Vagina (tissue), 2 donors: ENCODE measurements at places on chromosomes 13 and 19. TPM values are rescaled to one million over a fixed set of nuclear protein-coding genes. Genes with fewer than 3 reads are reported as not detected.

- no peak overlapping the region for H3K4me3 ChIP-seq
- no peaks in the 10 kb centered on the region for H3K36me3 ChIP-seq
- H3K27ac ChIP-seq = no peak overlapping the region
- H3K4me1 ChIP-seq = no peaks in the 10 kb centered on the region
These were observed 6.3 kb upstream of the ZNF160 start for GRCh38 chr19:53109527-53109926.

DNA sequence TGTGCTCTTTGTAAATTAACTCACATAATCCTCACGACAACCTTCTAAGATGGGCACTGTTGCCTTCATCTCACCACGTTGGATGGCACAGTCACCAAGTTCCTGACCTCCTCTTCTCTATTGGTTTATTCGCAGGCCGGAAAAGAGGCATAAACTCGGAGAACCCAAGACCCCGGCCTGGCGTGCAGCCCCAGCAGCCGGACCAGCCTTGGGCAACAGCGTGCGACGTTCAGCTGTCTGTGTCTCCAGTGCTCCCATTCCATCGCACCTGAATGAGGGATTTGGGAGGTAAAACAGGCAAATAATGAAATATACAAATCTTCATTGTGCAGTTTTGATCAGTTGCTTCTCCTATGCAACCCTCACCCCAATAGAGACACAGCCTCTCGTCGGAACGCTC lies 34.5 kb upstream of the GAS6 start:
- no peaks in the 10 kb centered on the region for H3K27me3 ChIP-seq
- H3K4me1 ChIP-seq = no peaks in the 10 kb centered on the region
- no peak overlapping the region for H3K4me3 ChIP-seq
- no peak overlapping the region for H3K27ac ChIP-seq
- H3K36me3 ChIP-seq = no peaks in the 10 kb centered on the region

DNA sequence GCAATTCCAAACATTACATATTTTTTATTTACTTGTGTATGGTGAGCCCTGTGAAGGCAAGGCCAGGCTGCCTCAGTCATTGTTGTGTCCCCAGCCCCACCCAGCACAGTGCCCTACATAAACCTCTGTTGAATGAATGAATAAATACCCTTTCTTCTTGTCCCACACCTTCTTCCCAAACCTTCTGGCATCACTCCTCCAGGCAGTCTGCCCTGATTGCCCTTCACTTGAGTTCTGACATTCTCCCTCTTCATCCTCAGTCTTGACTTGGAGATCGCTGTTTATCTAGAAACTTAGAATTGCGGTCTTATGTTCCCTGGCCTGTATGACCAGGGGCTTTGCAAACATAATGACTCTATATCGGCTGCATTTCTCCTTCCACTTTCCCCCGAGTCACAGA lies 5.2 kb upstream of the OPA3 start:
- H3K4me1 ChIP-seq = peaks cover 7% of the 10 kb centered on the region
- DNase-seq = no peak
- no peak overlapping the region for H3K27ac ChIP-seq
- H3K27me3 ChIP-seq = no peaks in the 10 kb centered on the region

GRCh38 chr13:64057372-64058020 lies 2641.8 kb upstream of the PCDH20 start:
- no peak overlapping the region for H3K27ac ChIP-seq
- DNase-seq = no peak
- H3K4me1 ChIP-seq = no peaks in the 10 kb centered on the region
- H3K36me3 ChIP-seq = no peaks in the 10 kb centered on the region
- H3K4me3 ChIP-seq = no peak overlapping the region

- H3K4me3 ChIP-seq = no peak overlapping the region
- H3K4me1 ChIP-seq = no peaks in the 10 kb centered on the region
- no peaks in the 10 kb centered on the region for H3K36me3 ChIP-seq
- no peak overlapping the region for H3K27ac ChIP-seq
These were observed 105.5 kb downstream of the POU4F1 start for GRCh38 chr13:78497702-78498355.

GRCh38 chr13:30675717-30676116 lies 58.0 kb downstream of the USPL1 start:
- no peak for DNase-seq
- H3K36me3 ChIP-seq = no peaks in the 10 kb centered on the region
- peaks cover 7% of the 10 kb centered on the region for H3K4me1 ChIP-seq
- no peaks in the 10 kb centered on the region for H3K27me3 ChIP-seq
- no peak overlapping the region for H3K27ac ChIP-seq
- no peak overlapping the region for H3K4me3 ChIP-seq

DNA sequence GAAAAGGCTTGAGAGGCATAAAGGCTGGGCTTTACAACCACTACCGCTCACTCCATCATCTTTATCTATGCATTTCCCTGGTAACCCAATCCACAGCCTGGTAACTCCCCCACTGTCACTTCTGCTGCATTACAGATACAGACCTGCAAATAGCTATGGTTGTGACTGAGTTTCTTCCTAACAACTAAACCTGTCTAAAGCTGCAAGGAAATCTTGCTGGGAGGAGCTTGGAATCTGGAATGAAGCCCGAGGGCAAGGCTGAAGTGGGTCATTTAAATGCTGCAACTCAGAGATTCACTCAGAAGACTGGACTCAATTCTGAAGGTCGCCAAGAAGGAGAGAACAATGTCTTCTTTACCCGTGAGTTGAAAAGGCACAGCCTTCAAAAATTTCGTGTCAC lies at the start of gene LGALS13:
LGALS13 (plus strand) TSS at position 301 of the 400 bp plus-strand sequence; CDS start at position 346, 45 bp downstream.
- no peaks in the 10 kb centered on the region for H3K27me3 ChIP-seq
- no peak for DNase-seq
- no peaks in the 10 kb centered on the region for H3K4me1 ChIP-seq
- H3K36me3 ChIP-seq = no peaks in the 10 kb centered on the region

GRCh38 chr13:77779552-77780272 lies 82.2 kb downstream of the SLAIN1 start:
- no peak overlapping the region for H3K27ac ChIP-seq
- H3K36me3 ChIP-seq = no peaks in the 10 kb centered on the region
- DNase-seq = no peak
- no peaks in the 10 kb centered on the region for H3K4me1 ChIP-seq
- no peaks in the 10 kb centered on the region for H3K27me3 ChIP-seq

KIR2DL1 gene
- not detected for total RNA-seq

KCNN4 gene
- total RNA-seq = 16.2 TPM

GPR18 gene
- not detected for total RNA-seq

PLIN3 gene
- 93.8 TPM for total RNA-seq
